Endodermal cell (in vitro differentiated cells): ENCODE measurements at places on chromosomes 12 and 14.

DNA sequence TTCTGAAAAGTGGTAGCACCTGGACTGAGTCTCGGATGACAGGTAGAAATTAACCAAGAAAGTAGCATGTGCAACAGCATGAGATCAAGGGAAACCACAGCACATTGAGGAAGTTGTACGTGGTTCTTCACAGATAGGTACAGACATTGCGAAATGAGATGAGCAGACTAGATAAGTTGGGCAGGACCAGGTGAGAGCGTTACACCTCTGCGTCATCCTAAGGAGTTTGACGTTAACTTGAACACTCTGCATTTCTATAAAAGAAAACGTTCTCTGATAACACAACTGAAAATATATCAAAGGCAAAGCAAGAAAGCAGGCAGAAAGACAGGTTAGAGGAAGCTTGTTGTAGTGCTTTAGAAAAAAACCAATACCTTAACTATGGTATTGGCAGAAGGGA, 98.5 kb upstream of the RASSF8 start:
- DNase-seq = no peak

GRCh38 chr12:104207416-104208205, 8.0 kb upstream of the TXNRD1 start:
- DNase-seq = no peak

- DNase-seq = no peak
Observed at GRCh38 chr12:132069336-132069985, 74.7 kb downstream of the DDX51 start.

GRCh38 chr12:68414988-68415387, 82.8 kb upstream of the MDM1 start:
- DNase-seq = no peak

- DNase-seq = no peak
Observed at GRCh38 chr12:31867292-31867691, 91.9 kb upstream of the RESF1 start.

GRCh38 chr12:47419497-47419896, 286.3 kb downstream of the RPAP3 start:
- DNase-seq = no peak

GRCh38 chr12:12441429-12441807, 84.5 kb downstream of the BORCS5 start:
- DNase-seq = no peak

DNA sequence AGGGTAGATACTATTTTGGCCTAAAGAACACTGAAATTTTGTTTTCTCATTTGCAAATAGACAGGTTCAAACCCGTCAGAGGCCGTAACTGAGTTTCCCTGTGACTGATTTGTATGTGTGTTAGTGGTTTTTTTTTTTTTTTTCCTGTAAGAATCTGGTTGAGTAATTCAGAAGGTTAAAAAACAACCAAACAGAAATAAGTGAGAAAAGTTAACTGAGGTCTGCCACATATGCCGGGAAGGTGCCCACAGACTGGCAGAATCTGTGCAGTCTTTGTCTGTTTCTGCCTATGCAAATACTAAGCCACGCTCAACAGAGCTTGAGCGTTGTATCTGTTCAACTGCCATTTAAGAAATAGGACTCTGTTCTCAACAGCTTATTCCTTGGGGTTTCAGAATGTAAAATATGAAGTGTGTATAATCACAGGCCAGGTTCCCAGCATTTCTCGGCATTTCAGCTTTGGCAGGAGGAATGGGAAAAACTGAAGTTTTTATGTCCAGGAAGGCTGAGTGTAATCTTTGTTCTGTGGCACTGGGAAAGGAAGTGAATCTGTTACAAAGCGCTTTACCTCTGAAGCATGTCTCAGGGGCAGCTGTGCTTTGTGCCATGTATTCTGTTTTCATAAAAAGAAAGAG, 181.9 kb downstream of the PRKCH start:
- DNase-seq = no peak
